Stimulated activated CD8-positive, alpha-beta memory T cell treated with anti-CD3 and anti-CD28 coated beads, Interleukin-2, amount 100 ng/mL, for 1 hour (primary cell): ENCODE measurements at places on chromosomes 13 and 19.

DNA sequence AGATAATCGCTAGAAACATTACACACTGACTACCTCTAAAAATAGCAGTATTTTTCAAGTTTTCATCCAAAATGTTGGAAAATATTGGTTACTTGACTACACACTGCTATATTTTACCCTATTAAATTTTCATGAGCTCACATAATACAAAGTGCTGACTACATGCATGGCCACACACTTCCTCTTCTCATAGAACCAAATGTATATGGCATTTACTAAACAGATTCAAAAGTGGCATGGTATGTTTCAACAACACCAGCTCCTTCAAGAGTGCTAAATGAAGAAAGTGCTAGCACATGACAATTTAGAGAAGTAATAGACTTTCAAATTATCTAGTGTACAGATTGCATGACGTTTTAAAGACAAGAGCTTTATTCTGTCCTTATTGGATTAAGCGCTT, 780.4 kb upstream of the SLITRK6 start:
- no peak for DNase-seq

DNA sequence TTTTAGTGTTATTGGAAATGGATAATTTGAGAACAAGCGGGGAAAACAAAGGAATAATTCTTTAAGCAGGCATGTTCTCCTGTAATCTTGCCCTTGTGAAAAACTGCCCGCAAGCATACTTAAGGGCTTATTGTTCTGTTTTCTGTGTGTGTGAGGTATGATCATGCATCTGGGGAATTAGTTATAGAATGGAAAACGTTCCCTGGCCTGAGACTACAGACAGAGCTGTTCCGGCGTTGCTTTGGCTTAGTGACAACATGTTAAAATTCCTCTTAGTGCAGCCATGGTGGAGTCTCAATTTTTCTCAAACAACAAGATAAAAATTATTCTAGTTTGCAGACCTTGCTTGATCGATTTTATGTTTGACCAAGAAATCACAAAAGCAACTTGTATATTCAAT, 560.2 kb upstream of the SPRY2 start:
- DNase-seq = no peak

- no peak for DNase-seq
These were observed 1.0 kb upstream of the ZBTB32 start for GRCh38 chr19:35703343-35703742.

GRCh38 chr13:65479692-65480091, 1750.4 kb downstream of the PCDH9 start:
- no peak for DNase-seq

DNA sequence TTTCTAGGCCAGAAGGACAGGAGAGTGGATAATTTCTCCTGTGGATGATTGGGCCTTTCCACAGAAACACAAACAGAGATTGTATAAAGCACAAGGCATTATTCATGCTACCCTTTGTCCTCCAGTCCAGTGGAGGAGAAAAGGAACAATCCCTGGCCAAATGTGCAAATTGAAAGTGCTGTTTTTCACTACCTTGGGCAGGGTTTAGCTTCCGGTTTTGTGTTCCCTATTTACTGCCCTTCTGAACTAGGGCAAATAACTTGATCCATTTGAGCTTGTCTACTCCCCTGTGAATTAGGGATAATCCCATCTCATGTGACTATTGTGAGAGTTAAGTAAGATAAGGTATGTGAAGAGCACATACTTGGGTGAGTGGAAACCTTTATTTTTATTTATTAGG, 13.3 kb downstream of the PDX1 start:
- no peak for DNase-seq

- DNase-seq = no peak
These were observed 205.9 kb upstream of the MIR17HG start for GRCh38 chr13:91141543-91142061.

DNA sequence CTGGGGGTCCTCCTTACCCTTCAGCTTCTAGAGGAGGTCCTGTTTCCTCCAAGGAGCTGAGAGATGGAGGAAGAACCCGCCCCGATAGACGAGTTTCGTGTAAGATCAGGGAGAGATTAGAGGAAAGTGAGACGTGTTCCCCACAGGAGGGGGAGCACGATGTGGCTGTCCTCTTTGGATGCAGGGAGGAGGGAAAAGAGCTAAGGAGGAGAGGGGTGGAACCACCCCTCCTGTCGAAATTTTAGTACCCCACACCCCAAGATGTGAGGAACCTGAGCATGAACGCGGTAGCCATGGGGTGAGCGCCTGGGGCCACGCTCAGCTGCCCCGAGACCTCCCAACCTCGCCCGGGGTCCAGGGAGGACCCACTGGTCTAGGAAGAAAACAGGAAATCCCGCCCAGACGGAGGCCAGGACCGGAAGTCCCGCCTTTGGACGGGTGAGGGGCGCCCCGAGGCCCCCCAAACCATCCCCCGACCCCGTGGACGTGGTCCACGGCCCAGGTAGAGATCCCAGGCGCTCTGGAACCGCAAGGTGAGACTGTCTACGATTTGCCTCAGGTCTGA, 1.2 kb downstream of the AKT1S1 start:
- DNase-seq = no peak

- no peak for DNase-seq
These were observed 8.2 kb downstream of the RASGRP4 start for GRCh38 chr19:38417544-38418506.

DNA sequence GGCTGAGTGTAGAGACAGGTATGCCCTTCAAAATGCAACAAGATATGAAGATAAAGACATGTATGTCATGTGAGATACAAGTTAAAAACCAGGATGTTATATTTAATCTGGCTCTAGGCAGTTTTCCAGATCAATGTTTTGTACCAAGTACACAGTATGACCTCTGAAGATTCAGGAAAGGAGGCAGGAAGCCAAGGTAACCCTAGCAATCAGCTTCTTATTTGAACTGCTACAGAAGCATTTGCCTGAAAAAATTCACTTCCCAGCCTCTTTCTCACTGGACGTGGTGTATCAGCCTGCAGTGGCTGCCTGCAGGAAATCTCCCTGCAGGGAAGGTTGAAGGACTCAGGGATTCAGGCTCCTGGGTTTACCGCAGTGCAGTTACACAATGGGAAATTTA, 24.1 kb downstream of the OLFM4 start:
- no peak for DNase-seq

GRCh38 chr13:73069206-73069805, 10.5 kb downstream of the KLF5 start:
- DNase-seq = no peak

GRCh38 chr13:49444524-49445395, 686 bp downstream of the SETDB2 start:
- no peak for DNase-seq

GRCh38 chr13:100098445-100099116, 9.7 kb downstream of the PCCA start:
- no peak for DNase-seq

DNA sequence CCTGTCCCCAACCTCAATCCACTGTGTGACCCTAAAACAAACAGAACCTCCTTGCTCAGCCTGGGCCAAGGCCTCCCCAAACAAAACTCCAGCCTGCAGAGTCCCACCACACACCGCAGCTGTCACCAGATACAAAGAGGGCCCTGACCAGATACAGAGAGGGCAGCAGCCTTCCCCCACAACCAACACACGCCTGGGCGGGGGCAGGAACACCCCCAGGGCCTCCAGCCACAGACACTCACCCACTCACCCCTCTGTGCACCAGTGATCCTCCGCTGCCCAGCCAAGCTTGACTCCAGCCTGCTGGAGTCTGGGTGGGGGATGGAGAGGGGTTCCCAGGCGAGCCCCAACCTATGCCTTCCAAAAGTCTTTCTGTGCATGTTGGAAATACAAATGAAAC, 5.9 kb upstream of the CIRBP start:
- DNase-seq = no peak

DNA sequence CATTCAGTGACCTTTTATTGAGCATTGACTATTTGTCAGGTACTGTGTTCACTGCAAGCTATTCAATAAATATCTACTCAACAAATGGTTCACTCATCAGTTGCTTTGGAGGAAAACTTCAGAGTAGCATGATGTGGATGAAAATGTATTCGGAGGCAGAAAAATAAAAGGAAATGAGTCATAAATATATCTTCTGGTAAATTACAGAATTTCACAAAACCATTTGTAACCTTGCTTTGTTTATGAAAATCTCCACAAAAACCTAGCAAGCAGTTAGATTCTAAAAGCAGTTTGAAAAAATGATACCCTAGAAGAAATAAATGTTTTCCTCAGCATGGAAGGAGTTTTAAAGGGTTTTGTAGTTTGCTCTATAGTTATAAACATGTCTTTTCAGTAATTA, 399.6 kb downstream of the LMO7 start:
- DNase-seq = no peak
